Activated CD4-positive, alpha-beta T cell treated with anti-CD3 and anti-CD28 coated beads, Interleukin-2, amount 50 U/mL, for 1 hour (primary cell): ENCODE measurements at places on chromosomes 11 and 22.

DNA sequence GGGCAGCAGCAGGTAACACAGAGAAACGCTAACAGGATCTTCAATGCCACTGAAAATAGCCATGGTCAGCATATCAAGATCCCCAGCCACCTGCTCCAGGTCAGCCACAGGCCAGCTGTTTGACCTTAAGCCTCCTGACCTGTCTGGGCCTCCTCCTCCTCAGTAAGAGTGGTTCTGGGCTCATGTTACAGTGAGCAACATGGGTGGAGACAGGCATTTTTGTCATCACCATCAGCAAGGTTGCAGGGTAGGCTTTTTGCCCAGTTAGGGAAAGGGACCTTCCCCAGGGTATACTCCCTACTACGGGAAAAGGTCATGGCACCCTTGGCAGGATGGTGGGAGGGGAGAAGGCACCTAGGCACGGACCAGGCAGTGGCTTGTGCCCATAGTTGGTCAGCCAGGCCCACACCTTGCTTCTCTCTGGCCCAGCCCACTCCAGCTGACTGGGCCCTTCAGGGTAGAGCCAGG lies 131.8 kb upstream of the PARVA start:
- no peak for DNase-seq

DNA sequence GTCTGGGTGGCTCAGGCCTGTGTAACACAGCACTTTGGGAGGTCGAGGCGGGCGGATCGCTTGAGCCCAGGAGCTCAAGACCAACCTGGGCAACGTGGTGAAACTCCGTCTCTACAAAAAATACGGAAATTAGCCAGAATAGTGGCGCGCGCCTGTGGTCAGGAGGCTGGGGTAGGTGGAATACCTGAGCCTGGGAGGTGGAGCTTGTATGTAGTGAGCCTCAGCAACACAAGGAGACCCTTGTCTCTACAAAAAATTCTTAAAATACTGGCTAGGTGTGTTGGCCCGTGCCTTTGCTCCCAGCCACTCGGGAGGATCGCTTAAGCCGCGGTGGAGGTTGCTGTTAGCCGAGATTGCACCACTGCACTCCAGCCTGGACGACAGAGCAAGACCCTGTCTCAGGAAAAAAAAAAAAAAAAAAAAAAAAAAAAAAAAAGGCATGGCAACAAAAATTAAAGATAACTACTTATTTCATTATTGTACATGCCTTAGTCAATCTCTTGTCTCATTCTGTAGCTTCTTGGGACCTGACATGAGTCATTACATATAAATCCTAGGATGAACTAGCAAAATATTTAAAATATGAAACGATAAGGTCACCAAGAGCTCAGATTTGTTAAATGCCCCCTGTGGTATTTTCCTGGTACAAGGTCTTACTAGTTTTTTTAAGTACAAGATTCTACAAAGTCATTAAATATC lies 1.1 kb downstream of the TAF1D start:
- DNase-seq = peak; percentile 23

- no peak for DNase-seq
Measured at GRCh38 chr11:125263268-125263790, 98.8 kb downstream of the PKNOX2 start.

- no peak for DNase-seq
Measured at GRCh38 chr11:119680541-119681360, 48.2 kb downstream of the NECTIN1 start.

- no peak for DNase-seq
Measured at GRCh38 chr11:57395905-57396623, 5.6 kb upstream of the PRG2 start.

DNA sequence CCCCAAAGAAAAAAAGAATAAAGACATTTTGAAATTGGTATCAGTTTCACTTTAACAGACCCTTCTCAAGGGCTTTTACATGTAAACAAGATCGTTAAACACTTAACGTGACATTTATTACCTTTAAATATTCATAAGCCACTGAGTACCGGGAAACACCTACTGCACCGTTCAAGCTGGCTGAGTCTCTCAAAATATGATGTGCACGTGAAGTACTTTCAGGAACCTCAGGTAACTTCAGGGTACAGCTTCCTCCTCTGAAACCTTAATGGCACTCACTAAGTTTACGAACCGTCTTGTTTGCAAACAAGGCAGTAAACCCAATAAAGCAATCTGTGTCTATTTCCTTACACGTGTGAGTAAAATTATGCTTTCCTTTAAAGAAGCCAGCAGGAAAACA lies 105.5 kb upstream of the TENM4 start:
- no peak for DNase-seq

DNA sequence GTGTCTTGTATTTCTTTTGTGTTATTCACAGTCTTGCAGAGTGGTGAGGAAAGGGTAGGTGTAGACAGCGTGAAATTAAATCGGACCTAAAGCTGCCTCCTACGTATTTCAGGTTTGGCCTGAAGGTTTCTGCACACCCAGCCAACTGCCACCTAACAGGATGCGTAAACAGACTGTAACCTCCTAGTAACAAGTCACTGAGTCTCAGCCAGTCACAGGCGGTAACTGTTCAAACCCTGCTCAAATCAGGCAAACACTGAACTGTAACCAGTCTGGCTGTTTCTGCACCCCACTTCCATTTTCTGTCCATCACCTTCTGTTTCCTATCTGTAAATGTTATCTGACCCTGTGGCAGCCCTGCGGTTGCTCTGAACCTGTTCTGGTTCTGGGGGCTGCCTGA lies 87.1 kb downstream of the ADAMTS15 start:
- no peak for DNase-seq

DNA sequence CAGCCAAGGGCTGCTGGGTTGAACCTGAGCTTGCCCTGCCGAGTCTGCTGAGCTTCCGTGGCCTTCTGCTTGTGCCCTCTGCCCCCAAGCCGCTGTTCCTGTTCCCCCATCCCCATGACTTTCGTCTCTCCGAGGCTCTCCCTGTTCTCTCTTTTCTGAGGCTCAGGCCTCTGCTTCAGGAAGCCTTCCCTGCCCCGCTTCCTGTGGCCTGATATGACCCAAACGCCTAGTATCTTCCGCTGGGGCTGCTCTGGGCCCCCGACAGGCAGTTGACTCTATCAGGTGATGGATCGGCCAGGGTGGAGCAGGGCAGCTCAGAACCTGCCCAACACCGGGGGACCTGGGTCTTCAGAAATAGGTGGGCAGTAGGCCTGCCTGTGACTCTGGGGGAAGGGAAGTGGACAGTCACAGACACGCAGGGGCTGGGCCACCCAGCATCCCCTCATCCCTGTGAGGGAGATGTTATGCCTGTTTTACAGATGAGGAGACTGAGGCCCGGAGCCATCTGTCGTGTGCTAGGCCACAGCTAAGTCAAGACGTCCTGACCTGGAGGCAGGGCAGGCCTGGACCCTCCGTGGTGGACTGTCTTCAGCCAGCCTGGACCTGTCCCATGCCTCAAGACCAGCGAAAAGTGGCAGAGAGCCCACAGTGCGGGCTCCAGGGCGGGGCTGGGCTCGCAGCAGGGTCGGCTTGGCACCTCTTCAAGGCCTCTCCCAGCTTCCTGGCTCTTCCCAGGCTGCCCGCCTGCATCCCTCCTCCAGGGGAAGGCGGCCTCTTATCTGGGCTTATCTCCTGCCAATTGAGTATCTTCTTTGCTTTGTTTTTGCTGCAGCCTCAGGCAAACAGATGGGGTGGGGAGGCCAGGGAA lies 16.2 kb downstream of the BAD start:
- no peak for DNase-seq

DNA sequence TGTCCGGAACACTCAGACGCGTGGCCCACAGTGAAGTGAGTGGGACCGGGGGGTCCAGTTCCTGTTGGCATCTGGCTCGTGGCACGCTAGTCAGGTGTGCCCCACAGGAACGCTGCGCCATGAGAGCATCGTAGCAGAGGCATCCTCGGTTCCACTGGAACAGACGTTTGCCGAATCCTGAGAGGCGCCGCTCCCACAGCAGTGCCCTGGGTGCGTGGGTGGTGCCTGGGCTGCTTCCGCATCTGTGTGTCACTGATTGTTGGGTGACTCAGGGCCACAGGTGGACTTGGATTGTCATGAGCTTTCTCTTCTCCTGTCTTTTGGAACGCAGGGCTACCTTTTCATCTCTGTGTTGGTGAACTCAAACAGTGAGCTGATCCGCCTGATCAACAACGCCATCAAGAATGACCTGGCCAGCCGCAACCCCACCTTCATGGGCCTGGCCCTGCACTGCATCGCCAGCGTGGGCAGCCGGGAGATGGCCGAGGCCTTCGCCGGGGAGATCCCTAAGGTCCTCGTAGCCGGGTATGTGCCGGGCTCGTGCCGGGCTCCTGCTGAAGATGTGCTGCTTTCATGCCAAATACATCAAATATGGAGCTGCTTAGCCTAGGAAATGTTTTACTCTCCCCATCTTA lies 46.2 kb downstream of the AP2A2 start:
- no peak for DNase-seq

- no peak for DNase-seq
Measured at GRCh38 chr22:44147008-44147645, 33.6 kb upstream of the PARVG start.

DNA sequence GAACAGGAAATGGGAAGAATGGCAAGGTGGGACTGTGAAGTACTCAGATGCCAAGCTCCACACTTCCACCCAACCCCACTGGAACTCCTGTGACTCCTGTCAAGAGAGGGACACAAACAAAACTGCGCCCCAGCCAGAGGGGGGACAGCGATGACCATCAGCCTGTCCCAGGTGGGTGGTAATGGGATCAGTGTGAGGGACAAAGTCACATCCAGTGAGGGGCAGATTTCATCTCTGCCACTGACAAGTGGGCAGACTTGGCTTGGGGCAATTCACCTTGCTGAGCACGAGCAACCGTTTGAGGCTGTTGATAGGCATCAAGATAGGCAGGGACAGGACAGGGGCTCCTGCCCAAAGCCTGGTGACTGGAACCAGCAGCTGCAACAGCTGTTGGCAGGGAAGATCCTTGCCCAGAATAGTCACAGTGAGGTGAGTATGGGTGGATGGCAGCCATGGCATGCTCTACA lies 105.4 kb upstream of the PITPNB start:
- no peak for DNase-seq

DNA sequence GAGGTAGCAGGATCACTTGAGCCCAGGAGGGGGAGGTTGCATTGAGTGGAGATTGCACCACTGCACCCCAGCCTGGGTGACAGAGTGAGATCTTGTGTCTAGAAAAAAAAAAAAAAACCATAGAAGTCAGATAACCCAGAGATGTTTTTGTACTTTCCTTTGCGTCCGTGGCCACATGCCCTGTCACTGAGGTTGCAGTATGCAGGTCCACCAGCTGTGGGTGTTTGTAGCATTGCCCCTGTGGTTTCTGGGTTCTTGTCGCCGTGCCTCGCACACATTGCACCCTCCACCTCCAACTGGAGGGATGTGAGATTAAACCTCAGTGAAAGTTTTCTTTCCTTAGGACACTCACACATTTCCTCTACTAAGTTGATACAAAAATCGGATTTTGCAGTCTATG lies 70.3 kb downstream of the TNRC6B start:
- DNase-seq = peak; percentile 65

- DNase-seq = no peak
Measured at GRCh38 chr11:72652873-72653630, 21.2 kb downstream of the PDE2A start.

DNA sequence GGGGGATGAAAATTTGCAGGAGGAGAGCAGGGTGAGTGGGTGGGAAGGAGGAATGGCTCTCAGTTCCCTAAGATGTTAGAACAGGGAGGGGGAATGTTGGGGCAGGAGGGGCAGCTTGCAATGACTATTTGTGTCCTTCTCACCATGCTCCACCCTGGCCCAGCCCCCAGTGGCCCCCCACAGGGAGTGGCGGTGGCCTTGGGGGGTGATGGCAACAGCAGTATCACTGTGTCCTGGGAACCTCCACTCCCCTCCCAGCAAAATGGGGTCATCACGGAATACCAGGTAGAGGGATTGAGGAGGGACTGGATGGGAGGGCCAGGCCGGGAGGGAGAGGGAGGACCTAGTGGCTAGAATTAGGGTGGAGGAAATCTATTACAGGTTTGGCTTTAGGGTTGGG lies 10.2 kb downstream of the ROBO3 start:
- no peak for DNase-seq

- DNase-seq = no peak
Measured at GRCh38 chr11:119671561-119672015, 57.4 kb downstream of the NECTIN1 start.

DNA sequence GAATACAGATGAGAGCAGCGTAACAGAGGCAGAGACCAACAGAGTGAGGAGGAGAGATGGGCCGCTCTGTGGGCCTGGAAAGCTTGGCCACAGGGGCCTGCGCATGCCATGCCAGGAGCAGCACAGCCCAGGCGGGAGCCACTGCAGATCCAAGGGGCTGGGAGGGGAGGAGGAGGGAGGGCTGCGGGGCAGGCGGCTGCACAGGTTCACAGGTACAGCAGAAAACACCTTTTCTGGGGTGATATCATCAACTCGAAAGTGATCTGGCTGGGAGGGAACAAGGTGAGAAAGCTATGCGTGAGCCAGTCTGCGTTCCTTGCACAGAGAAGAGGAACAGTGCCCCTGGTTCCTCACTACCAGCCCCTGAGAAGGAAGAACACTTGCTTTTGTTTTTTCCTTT lies 14.8 kb downstream of the VPS37C start:
- DNase-seq = no peak
